Forelimb muscle (tissue), 1 donor: ENCODE measurements at places on chromosomes 6 and 20.

DNA sequence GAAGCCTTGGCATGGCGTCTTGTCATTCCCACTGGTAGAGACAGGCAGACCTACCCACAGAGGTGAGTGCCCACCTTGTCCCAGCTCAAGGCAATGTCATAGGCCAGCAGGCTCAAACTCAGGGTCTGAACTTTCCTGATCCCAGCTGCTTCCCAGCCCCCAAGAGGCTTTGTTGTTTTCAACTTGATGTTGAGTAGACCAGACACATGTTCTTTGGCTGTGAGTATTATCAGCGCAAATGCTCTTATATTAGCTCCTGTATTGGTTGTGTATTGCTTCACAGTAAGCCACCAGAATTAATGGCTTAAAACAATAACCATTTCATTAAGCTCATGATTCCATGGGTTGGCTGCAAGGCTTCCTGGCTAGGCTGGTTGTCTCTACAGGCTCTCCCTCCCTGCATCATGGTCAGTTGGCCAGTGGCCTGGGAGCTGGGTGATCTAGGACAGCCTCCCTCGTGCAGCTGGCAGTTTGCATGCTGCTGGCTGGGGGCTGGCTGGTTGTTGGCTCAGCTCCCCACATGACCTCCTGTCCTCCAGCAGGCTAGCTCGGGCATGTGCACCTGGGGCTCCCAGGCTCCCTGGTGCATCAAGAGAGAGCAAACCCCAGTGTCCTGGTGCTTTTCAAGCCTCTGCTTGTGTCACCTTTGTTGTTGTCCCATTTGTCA is 21.6 kb downstream of the TOX2 start:
- no peak for DNase-seq

DNA sequence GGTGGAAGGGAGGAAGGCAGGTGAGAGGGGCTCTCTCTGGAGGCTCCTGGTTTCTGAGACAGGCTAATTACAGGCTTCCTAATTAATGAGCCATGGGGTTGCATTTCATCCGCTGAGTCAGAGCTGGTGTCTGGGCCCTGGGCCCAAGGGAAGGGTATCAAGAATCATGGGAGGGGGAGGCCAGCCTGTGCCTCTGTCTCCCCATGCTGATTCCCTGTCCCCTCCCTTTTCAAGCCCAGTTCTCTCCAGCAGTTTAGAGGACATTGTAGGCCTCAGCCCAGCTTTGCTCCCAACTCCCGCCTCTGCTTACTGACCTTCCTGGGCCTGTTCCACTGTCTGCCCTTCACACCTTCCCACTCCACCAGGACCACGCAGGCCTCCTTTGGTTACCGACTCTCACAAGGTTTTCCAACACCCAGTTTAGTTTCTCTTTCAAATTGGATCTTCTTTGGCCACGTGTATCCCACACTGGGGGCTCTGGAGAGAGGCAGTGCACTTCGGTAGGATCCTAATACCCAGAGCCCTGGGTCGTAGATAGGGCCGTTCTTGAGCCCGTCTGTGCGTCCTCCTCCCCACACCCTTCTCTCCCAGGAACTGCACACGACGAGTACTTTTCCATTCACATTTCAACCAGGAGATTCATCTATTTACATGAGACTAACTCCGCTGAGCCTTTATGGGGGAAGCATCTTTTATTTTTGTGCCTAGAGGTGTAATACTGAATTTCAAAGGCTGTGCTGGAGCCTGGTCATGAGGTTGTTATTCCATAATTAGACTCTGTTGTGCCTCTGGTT is 18.2 kb upstream of the AVP start:
- DNase-seq = no peak

- no peak for DNase-seq
Measured at GRCh38 chr6:19519941-19520340, 317.2 kb upstream of the ID4 start.

GRCh38 chr20:38131588-38132121 is 33.4 kb downstream of the TGM2 start:
- no peak for DNase-seq

- DNase-seq = no peak
Measured at GRCh38 chr6:116380346-116380745, 9.6 kb downstream of the DSE start.

GRCh38 chr6:137099689-137100403 is 55.1 kb upstream of the IL20RA start:
- DNase-seq = no peak
